ENCODE measurements at places on chromosomes 11 and 22. TPM values are rescaled to one million over a fixed set of nuclear protein-coding genes. Genes with fewer than 3 reads are reported as not detected.

The CHRNA10 gene
- total RNA-seq: 1.7 TPM

The LMNTD2 gene
- total RNA-seq: 6.0 TPM

The OR52I1 gene
- not detected for total RNA-seq

The STK33 gene
- 17.3 TPM for total RNA-seq

The TENM4 gene
- 1.1 TPM for total RNA-seq

The LRP5 gene
- 66.1 TPM for total RNA-seq

The CYP2D6 gene
- 1.4 TPM for total RNA-seq

The SLC17A6 gene
- not detected for total RNA-seq

GRCh38 chr11:43518408-43519160 lies 159.9 kb downstream of the TTC17 start:
- no peak for DNase-seq

- DNase-seq: peak; percentile 74
Observed at GRCh38 chr11:128898580-128899344, 7.6 kb downstream of the KCNJ5 start.

GRCh38 chr22:20571531-20572007 lies 64.2 kb downstream of the MED15 start:
- DNase-seq: no peak

- DNase-seq: peak; percentile 75
Observed at GRCh38 chr22:43110927-43111623, 525 bp downstream of the BIK start.

GRCh38 chr11:79487412-79487811 lies 46.6 kb upstream of the TENM4 start:
- no peak for DNase-seq

DNA sequence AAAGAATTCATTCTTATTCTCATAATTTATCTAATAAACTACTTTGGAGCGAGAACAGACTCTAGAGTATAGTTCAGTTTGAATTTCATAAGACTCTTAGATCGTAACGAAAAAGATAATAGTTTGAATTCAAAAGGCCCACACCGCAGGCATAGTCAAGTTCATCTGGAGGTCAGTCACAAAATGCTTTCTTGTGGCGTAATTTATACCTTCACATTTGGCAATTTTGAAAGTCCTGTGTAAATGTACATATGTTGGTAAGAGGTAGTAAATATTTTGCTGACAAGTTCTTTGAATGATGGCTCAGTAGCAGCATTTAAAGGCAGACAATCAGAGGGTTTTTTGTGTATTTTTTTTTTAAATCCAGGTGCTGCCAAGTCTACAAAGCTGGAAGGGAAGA lies 88.1 kb downstream of the TEAD1 start:
- DNase-seq: no peak

DNA sequence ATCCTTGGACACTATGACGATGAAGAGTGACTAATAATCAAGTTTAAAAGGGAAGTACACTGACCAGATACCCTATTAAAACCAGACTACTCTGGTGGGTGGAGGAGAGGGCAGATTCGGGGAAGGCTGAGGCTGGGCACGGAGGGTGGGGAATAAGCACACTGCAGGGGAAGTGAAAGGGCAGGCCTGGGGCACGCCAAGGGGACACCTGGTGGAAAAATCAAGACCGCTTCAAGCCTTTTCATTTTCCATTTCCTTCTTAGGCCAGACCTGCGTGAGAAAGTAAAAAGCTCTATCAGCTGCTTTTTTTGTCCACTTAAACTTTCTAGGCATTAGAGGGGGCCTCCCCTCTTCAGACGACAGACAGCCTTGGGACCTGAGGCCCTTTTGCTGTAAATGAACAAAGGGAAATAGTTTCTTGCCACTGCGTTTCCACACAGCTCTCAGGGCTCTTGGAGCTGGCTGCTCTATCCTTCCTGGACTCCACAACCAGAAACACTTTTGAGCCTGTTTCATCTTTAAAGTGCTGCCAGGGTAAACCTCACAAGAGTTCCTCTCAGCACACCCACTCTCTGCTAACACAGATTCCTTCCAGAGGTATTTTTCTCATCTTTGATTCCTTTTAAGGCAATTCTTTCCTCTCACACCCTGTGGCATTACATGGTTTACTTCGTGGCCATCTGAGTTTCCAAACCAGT lies 25.0 kb upstream of the SERPIND1 start:
- DNase-seq: no peak

DNA sequence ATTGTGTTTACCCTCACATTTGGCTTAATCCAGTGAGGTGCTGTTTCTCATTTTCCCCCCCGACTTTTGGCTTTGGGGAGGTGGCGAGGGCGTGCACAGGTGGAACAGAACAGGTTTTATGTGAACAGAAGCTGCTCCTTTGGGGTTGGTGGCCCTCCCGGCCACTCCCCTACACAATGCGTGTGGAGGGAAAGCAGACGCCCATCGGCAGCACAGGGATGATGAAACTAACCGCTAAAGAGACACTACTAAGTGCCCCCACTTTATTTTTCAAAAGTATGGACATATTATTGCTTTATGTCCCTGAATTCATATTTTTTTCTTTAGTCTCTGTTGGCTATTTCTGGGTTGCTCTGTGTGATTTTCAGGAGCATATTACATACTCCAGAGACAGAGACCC lies 160.9 kb downstream of the ENTHD1 start:
- DNase-seq: no peak

- no peak for DNase-seq
Observed at GRCh38 chr11:111230122-111230465, 15.4 kb upstream of the POU2AF2 start.

DNA sequence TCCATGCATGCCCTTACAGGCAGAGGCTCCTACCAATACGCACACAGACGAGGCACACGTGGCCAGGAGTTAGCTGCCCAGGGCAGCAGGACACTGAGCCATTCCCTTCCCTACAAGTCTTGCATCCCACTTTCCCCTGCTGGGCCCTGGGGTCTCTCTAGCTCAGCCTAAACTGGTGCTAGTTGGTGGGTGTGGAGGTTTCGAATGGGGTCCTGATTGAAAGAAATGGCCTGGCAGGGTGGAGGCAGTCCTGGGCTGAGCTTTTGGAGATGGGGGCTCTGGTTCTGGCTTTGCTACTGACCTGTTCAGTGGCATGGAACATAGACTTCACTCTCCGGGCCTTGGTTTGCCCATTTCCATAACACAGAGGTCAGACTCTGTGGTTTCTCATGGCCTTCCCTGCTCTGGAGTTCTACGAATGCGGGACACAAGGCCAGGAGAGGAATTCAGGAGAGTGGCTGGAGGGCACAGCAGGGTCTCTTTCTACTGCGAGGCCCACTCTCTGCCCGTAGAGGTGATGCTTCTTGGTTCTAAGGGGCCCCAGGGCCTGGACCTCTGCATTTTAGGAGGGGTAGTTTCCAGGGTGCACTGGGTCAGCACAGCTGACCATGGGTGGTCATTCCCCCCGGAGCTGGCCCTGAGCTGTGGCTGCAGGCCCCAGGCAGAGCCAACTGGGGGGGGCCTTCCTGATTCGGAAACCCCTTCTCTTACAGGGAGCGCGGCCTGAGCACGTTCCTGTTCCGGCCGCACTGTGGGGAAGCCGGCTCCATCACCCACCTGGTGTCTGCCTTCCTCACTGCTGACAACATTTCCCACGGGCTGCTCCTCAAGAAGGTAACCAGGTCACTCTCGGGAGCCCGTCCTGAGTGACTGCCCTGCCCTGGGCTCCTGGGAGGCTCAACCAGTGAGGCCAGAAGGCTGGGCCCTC lies 40.0 kb downstream of the RNF141 start:
- no peak for DNase-seq

DNA sequence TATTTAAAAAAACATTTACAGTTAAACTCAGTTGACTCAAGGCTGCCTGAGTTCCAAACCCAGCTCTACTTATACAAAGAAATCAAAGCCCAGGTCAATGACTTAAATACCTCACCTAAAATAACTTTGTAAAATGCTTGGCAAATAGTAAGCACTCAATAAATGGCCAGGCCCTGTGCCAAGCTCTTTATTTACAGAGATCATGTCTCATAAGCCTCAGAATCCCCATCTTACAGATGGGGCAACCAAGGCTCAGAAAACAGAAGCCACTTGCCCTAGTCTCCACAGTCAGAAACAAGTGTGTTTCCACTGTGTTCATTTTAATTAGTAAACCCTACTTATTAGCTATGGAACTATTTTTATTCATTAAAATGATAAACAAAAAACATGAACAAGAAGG lies 30.5 kb upstream of the TTC28 start:
- DNase-seq: no peak

DNA sequence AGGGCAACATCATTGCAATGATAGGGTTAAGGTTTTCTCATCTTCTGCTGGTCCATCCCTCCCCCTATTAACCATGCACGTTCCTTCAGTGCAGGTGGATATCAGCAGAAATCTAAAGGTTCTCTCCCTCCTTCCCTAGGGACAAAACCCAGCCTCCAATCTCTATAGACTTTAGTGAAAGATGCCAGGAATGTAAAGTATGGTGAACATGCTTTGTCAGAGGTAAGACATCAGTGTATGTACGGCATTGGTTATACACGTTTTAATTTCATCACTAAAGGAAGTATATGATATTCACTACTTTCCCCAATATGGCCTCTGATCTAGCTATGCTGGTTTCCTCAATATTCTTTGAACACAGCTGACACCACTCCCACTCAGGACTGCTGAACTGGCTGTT lies 81.2 kb upstream of the LDLRAD3 start:
- DNase-seq: no peak

GRCh38 chr11:113521737-113522517 lies 46.7 kb upstream of the DRD2 start:
- DNase-seq: no peak

GRCh38 chr11:45079943-45080719 lies 66.3 kb upstream of the PRDM11 start:
- DNase-seq: peak; percentile 69
